ENCODE measurements at places on chromosomes 2 and 18.

GRCh38 chr2:54504866-54505265 is 48.7 kb downstream of the SPTBN1 start:
- no peak for DNase-seq

DNA sequence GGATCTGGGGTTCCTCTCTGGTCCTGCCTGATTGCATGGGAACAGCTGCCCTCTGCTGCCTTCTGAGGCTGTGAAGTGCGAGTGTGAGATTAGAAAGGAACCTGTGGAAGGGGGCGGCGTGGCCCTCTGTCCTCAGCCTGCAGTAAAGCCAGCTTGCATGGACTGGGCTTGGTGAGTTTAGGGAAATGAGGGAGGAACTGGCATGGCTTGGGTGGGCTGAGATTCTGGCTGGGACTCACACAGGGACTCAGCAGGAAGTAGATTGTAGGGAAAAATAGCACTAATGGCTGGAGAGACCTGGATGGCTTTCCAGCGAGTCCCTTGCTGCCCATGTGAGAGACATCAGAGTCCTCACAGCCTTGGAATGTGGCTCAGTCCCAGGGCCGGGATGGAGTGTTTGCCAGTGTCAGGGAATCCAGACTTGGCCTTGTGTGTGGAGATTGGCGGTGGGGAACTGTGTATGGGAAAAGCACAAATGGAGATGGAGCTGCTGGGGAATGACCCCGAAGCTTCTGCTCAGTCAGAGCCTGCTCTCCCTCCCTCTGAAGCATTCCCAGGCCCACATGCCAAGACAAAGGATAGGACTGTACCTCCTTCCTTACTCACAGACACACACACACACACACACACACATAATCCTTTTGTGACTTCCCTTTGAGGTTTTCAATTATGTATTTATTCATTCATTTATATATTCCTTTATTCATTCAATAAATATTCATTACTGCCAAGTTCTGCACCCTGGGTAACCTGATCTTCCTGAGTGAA is 115.4 kb downstream of the ACAA2 start:
- no peak for DNase-seq

- no peak for DNase-seq
These were observed 160.5 kb downstream of the ZFP36L2 start for GRCh38 chr2:43065871-43066270.

GRCh38 chr2:66789741-66790140 is 354.8 kb downstream of the MEIS1 start:
- DNase-seq: no peak

- DNase-seq: no peak
These were observed 187.6 kb downstream of the NAPG start for GRCh38 chr18:10713409-10713808.
